GM12865 (cell line): ENCODE measurements at places on chromosomes 13 and 19.
A peak's percentile ranks its signal among the peaks of the same experiment; 100 is the strongest.

GRCh38 chr13:80989747-80990146 lies 648.8 kb upstream of the SPRY2 start:
- DNase-seq: no peak

GRCh38 chr13:42653679-42654078 lies 79.7 kb downstream of the TNFSF11 start:
- DNase-seq: peak; percentile 33

DNA sequence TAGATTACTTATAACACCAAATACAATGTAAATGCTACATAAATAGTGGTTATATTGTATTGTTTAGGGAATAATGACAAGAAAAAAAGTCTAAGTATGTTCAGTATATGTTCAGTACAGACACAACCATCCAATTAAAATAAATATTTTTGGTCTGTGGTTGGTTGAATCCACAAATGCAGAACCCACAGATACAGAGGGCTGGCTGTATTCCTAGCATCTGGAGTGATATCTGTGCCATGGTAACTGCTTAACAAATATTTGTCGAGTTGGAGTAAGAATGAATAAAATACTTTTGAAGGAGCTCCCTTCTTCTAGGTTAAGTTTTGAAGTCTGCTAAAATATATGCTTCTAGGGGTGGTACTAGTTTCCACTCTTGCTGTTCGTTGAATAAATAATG lies 241.0 kb downstream of the KLF5 start:
- no peak for DNase-seq

GRCh38 chr19:4406626-4407025 lies 4.2 kb downstream of the CHAF1A start:
- no peak for DNase-seq

GRCh38 chr13:30204564-30204963 lies 102.8 kb downstream of the KATNAL1 start:
- peak; percentile 59 for DNase-seq

DNA sequence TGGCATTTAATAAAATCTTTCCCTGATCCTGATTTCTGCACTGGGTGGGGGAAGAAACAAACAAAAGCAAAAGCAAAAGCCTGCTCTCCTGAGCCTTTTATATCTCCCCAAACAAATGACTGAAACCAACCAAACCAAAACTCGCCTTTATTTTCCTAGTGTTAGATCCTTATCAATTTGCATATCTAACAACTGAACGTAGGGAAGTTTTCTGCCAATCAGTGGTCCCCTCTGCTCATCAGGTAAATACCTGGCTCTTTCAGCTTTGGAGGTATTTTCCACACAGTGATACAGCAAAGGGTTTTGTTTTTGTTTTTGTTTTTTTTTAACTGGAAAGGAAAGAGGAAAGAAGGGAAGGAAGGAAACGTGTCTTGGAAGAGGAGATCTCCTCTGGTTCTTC lies 3.3 kb downstream of the AMER2 start:
- DNase-seq: no peak

DNA sequence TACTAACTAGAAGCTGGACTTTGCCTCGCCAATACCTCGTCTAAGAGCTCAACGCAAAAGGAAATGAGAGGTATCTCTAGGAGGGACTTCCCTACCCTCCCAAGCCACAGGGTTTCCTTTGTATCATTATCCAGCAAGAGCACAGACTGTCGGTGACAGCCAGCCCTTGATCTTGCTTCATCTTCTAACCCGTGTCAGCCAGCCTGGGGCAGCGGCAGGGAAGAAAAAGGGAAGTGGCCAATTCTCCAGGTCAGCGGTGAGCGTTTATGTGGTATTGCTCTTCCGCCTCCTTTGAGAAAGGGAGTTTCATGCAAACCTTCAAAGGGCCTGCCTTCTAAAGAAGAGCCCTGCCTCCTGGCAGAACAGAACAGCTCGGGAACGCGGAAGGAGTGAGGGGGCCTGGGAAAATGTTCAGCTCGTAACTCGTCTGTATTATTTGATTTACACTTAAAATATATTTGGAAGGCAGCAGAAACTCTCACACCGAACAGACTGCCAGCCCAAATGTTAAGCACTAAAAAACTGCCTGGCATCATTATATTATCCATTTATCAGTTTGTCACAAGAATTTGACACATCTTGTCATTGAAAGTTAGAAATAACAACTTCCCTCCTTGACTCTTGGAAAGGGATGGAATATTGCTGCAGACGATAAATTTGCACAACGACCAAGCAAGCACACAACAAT lies 41.8 kb downstream of the EFNB2 start:
- DNase-seq: peak; percentile 67

GRCh38 chr13:52797176-52797575 lies 51.3 kb downstream of the PCDH8 start:
- no peak for DNase-seq

DNA sequence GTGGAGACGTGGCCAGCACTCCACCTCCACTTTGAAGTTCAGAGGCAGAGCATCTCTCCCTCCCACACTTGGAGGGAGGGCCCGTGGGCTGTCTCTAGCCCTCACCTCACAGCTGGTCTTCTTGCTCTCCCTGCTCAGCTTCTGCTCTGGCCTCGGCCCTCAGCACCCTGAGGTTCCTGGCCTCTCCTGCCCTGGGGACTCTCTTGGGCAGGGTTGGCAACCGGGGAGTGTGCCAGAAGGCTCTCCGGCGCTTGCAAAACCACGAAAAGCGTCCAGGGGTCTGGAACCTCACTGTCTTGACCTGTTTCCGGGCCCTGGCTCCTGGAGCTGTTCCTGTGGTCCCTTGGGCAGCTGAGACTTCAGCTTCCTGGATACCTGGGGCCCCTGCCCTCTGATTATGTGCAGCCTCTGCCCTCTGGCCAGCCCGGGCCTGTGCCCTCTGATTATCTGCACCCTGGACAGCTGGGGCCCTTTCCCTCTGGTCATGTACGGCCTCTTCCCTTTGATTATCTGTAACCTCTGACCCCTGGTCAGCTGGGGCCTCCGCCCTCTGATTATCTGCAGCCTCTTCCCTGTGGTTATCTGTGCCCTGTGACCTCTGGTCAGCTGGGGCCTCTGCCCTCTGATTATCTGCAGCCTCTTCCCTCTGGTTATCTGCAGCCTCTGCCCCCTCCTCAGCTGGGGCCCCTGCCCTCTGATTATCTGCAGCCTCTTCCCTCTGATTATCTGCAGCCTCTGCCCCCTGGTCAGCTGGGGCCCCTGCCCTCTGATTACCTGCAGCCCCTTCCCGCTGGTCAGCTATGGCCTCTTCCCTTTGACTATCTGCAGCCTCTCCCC lies 2.1 kb downstream of the CCDC8 start:
- no peak for DNase-seq

DNA sequence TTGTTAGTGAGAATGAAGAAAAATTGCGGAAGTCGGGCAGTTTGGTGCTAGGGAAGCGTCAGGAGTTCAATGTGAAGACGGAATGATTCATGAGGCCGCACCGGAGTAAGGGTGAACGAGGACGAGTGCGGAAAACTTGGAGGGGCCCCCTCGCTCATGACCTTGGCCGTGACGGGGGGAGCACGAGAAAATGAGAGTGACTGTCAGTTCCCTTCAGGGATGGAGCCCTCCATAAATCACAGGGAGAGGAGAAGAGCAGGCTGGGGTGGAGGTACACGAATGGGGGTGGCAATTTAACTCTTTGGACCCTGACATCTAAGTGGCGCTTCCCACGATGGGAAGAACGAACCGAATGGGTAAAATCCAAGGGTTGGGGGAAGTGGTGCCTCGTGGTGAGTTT lies 486.4 kb downstream of the TSHZ3 start:
- no peak for DNase-seq
